ENCODE measurements at places on chromosomes 1 and 21. TPM values are rescaled to one million over a fixed set of nuclear protein-coding genes. Genes with fewer than 3 reads are reported as not detected.

DNA sequence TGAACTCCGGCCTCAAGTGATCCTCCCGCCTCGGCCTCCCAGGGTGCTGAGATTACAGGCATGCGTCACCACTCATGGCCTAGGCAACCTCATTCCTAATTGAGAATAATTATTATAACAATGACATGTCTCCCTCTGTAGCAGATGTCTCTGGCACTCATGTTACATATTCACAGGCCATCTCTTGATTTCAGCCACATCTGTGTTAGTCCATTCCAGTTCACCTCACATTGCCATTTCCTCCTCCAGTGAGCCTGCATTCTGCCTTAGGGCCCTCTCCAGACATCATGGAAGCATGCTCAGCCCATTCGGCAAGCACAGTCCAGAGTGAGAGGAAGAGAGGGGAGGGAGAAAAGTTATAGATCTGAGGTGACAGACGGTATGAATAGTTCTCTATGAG lies 32.5 kb downstream of the CDKN2C start:
- no peak for ATAC-seq

DNA sequence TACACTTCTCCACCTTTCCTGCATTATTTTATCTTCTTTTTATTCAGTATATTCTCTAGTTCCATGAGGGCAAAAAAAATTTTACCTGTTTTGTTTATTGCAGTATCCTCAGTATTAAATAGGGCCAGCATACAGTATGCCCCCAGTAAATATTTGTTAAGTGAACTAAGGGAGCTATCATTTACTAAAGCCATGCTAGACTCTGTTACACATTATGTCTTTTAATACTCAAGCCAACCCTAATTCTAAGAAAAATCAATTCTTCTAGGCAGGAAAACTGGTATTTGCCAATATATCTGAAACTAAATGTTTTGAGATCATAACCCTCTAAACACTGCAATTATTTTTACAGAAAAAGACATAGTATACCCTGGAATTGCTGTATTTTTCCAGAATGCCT lies 18.3 kb downstream of the TMEM50A start:
- no peak for ATAC-seq

TMCO2 gene
- total RNA-seq: not detected

GRCh38 chr1:6274622-6275139 lies 13.8 kb upstream of the GPR153 start:
- ATAC-seq: no peak

CASQ2 gene
- total RNA-seq: 0.92 TPM

VANGL2 gene
- 12.3 TPM for total RNA-seq

IFNLR1 gene
- 4.0 TPM for total RNA-seq

SLC30A10 gene
- total RNA-seq: 0.12 TPM

DNA sequence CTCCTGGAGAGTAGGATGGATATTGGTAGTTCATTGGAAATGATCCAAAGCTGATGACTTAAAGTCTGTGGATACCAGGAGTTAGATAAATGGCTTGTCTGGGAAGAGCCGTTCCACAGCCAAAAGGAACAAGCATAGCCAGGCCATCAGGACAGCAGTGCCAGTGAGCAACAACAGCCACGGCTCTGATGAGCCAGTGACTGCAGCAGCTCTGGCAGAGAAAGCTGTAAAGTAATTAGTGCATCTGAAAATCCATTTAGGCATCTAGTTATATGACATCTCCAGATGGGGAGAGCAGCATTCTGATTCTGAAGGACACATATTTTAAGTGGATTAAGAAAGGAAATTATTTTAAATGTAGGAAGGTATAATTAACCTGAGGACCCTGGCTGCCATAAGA lies 256.2 kb upstream of the PLXNA2 start:
- ATAC-seq: no peak
